Stimulated activated CD8-positive, alpha-beta memory T cell treated with anti-CD3 and anti-CD28 coated beads, Interleukin-15, amount 100 ng/mL, for 24 hours (primary cell): ENCODE measurements at places on chromosomes 13 and 19.

GRCh38 chr19:4597278-4597974 lies 37.9 kb upstream of the SEMA6B start:
- no peak for DNase-seq

DNA sequence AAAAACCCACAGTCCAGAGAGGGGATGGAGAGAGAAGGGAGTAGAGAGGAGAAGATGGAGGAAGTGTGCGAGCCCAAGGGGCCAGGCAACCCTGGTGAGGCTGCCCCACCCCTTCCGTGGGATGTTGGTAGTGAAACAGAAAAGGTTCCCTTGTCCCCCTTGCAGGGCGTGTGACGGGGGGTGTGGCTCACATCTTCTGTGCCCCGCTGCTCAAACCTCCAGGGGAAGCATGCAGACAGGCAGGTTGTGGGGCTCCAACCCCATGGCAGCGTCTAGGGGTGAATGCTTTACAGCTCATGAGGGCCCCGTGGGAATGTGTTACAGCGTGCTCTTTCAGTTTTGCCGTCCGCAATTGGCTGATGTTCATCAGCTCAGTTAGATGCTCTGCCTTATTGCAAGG lies 14.7 kb upstream of the EVI5L start:
- DNase-seq: no peak

DNA sequence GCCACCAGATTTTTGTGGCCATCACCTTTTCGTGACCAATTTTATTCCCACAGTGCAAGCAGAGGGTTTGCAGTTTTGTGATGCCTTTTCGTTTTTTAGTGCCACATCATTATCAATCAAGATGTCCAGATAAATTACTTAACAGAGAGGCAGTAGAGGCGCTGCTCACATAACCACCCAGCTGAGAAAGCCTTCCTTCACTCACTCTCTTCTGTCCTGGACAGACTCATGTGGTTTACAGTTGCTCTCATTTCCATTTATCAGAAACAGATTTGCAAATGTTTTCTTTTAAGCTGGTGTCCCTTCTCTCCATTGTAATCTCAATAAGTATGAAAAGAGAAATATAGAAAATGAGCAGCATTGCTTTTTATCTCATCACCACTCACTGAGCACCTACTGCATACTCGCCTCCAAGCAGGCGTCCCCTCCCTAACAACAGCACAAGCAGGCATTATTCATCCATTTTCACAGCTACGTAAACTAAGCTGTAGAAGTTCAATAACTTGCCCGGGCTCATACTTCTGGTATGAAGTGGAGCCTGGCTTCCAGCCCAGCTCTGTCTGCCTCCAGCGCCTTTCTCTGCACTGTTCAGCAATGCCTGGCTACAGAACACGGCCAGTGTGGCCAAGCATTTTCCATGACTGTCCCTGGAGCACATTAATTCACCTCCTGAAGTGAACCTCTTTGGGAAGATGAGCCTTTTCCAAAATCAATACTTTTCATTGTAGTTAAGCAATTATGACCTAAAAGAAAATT lies 34.6 kb upstream of the KATNAL1 start:
- no peak for DNase-seq

DNA sequence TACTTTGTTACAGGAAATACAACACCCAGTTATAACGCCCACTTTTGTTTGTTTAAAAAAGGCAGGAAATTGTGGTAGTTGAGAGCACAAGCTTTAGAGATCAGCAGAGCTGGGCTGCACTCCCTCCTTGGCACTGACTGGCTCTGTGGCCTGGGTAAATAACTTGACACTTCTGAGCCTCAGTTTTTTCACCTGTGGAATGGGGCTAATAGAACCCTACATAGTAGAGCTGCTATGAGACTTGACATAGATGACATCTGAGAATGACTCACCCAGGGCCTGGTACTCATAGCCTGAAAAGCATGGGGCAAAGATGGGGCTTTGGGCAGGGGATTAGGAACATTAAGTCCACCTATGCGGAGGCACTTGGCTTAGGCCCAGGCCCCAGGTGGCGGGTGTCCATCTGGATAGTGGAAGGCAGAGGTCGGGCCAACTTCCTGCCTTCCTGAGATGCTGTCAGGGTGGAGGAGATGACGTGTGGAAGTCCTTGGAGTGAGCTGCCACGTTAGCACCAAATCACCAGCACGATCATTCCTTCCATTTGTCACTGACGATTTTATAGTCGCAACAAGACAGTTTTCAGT lies 159.1 kb downstream of the KATNAL1 start:
- no peak for DNase-seq

DNA sequence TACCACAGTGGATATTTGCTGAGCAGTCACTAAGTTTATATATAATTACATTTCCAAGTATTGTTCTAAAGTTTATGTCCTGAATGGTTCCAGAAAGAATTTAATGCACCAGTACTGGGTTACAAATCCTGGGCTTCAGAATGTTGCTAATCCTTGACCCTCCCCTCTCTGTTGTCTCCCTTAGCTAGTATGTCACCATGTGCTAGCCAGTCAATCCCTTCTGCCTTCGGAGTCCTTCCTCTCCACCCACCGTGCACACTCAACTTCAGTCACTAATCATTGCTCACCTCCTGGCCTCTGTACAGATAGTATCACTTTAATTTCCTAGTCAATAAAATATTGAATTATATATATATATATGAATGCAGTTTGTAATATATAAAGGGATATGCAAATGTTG lies 7.5 kb downstream of the FAM124A start:
- DNase-seq: no peak

GRCh38 chr13:107743983-107744382 lies 471.4 kb downstream of the LIG4 start:
- DNase-seq: no peak

DNA sequence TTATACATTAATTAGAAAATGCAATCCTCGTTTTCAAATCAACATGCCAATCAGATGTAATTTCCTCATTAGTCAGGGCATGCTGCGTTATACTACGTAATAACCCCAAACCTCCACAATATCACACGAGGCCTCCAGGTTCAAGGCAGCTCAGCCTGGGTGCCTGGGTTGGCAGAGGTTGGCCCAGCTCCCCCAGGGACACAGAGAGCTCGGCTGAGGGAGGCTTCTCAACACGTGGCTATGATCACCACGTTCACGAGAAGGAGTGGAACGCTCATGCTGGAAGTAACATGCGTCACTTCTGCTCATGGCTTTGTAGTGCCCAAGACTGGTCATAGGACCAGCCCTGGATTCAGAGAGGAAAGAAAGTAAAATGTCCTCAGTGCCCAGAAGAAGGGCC lies 144.9 kb upstream of the SOX1 start:
- DNase-seq: no peak

GRCh38 chr13:23751195-23751594 lies 138.0 kb downstream of the MIPEP start:
- no peak for DNase-seq

DNA sequence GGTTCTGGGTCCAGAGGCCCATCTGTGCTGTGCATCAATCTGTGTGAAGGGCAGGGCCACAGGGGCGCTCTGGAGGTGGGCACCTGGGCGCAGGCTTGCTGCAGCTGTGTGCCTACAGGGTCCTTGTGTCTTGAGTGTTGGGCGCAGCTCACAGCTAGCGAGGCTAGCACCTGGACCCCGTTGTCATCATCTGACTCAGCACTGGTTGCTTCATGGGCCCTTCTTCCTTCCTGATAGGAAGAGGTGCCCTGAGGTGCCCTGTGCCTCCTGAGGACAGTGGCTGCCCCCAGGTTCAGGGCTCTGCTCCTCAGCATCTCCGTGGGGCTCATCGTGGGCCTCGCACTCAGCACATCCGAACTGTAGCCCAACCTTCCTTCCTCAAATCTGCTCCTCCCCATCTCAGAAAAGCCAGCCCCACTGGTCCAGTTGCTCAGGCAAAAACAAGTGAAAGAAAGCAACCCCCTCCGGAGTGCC lies 54.8 kb downstream of the GATAD2A start:
- no peak for DNase-seq

- DNase-seq: no peak
Observed at GRCh38 chr13:26619358-26619757, 61.9 kb downstream of the WASF3 start.
